GM12864 (cell line): ENCODE measurements at places on chromosomes 12 and 14.

DNA sequence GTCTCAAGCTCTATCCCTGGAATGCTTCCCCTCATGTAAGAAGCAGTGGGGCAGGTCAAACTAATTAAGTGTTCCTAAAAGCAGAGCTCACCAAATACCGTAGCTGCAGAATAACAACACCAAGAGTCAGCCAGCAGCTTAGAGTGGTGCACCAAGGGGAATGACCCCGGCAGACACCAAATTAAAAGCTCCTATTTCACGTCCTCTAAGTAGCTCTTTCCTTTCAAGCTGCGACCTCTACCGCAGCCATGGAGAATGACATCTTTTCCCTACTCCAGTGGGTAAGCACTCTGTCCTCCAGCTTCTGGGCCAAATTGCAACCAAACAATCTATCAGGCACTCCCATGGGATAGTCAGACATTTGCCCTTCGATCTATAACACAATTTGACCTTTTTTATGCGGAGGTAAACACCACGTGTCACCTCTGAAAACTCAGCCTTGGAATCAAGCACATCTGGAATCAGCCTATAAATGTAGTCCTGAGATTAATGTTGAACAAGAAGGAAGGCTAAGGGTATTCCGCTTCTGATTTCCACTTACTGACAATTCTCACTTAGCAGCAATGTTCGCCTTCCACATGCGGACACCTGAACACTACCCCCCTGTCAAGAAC lies 67.6 kb upstream of the CDKN3 start:
- no peak for DNase-seq

DNA sequence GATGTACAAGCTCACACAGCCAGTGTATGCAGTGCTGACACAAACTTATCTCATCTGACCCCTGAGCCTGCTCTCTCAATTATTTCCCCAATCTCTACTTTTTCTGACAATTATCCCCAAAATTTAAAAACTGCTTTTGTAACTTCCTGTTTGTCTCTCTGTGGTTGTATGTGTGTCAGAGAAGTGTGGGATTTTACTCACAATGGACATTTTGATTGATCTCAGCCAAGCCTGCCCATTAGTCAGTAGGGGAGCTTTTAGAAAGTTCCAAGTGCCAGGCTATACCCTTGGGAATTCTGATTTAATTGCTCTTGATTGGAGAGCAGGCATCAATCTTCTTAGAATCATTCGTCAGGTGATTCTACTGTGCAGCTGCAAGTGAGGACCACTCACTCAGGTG lies 64.9 kb upstream of the LMNTD1 start:
- no peak for DNase-seq

GRCh38 chr12:121300083-121300819 lies 3.7 kb upstream of the CAMKK2 start:
- no peak for DNase-seq

GRCh38 chr14:34874386-34875030 lies 652 bp downstream of the BAZ1A start:
- no peak for DNase-seq

- DNase-seq, result no peak
Observed at GRCh38 chr14:41830714-41831406, 224.2 kb downstream of the LRFN5 start.

GRCh38 chr12:80712866-80713265 lies 3.8 kb upstream of the MYF5 start:
- DNase-seq, result no peak

DNA sequence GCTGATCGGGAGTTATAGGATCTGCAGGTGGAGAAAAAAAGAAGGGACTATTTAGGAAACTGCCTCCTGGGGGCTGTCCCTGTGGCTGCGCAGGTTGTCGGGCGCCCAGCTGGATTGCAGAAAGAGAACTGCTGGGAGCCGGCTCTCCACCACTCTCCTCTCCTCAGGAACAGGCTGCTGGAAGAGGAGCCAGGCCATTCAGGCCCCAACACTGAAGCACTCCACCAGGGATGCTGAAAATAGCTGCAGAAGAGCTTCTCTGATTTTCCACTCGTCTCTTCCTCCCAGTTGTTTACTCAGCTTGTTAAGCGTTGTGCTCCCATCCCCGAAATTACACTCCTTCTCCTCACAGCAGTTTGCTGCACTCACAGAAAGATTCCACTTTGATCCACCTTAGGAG lies 347.3 kb downstream of the GLT1D1 start:
- DNase-seq, result no peak

- DNase-seq, result peak; percentile 10
Observed at GRCh38 chr14:88868558-88869159, 44.2 kb downstream of the TTC8 start.

- DNase-seq, result no peak
Observed at GRCh38 chr14:45790293-45790692, 537.3 kb upstream of the MIS18BP1 start.

DNA sequence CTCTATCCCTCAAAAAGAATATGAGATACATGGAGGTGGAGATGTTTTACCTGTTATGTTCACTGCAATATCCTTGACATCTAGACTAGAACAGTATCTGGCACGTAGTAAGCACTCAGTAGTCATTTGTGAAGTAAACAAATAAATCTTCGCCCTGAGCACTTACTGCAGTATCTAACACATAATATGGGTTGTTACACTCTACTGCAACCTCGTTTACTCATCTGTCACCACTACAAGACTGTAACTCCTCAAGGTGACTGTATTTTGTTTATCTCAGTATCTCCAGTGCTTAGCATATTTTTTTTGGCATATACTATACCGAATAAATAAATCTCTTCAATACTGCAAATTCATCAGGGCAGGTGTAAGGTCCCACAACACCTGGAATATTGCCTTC lies 66.1 kb downstream of the WASHC3 start:
- no peak for DNase-seq

- DNase-seq, result no peak
Observed at GRCh38 chr12:119850330-119850729, 26.8 kb downstream of the CIT start.

- no peak for DNase-seq
Observed at GRCh38 chr12:129496226-129496625, 407.6 kb downstream of the TMEM132D start.
